ENCODE measurements at places on chromosomes 7 and 10.

GRCh38 chr7:121382473-121382872 lies 13.6 kb downstream of the FAM3C start:
- no peak for DNase-seq

DNA sequence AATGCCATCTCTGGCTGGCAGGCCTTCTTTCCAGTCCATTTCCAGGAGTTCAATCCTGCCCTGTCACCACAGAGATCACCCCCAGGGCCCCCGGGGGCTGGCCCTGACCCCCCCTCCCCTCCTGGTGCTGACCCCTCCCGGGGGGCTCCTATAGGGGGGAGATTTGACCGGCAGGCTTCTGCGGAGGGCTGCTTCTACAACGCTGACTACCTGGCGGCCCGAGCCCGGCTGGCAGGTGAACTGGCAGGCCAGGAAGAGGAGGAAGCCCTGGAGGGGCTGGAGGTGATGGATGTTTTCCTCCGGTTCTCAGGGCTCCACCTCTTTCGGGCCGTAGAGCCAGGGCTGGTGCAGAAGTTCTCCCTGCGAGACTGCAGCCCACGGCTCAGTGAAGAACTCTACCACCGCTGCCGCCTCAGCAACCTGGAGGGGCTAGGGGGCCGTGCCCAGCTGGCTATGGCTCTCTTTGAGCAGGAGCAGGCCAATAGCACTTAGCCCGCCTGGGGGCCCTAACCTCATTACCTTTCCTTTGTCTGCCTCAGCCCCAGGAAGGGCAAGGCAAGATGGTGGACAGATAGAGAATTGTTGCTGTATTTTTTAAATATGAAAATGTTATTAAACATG lies 6.0 kb downstream of the CHPF2 start:
- no peak for DNase-seq

GRCh38 chr10:11225935-11226334 lies 208.3 kb downstream of the CELF2 start:
- peak; percentile 62 for DNase-seq

- DNase-seq = no peak
Observed at GRCh38 chr7:55066524-55066923, 47.7 kb downstream of the EGFR start.

DNA sequence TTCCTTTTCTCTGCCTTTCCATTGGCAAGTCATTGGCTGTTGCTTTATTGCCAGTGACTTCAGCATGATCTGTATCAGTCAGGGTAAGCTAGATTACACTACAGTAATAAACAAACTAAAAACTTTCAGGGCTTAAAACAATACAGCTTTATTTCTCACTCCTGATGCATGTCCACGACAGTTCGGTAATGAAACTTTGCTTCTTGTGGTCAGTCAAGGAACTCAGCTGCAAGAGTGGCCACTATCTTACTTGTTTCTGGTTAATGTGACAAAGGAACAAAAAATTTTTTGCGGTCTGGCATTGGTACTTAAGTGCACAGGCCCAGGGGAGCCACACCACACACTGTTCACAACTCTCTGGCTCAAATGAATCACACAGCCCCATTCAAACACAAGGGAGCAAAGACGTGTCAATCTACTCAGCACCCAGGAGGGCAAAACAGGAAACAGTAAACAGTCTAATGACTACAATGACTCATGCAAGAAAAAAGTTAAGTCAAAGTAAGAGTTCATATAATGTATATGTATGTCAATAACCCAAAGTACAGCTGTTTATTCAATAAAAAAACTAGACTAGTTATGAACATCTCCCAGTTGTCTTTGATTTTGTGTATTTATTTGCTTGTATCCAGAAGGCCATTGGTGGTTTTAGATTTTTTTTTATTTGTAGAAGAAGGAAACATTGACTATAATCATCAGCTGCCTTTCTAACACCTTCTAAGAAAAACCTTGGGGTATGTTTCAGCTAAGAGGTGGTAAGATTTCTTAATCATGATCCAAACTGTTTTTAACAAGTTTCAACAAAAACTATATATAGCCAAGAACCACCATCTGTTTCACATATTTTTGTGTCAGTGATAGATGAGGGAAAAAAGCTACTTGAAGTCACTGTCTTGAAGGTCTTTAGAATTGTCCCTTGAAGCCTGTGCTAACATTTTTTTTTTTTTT lies 134.4 kb upstream of the FAM3C start:
- peak; percentile 26 for DNase-seq

DNA sequence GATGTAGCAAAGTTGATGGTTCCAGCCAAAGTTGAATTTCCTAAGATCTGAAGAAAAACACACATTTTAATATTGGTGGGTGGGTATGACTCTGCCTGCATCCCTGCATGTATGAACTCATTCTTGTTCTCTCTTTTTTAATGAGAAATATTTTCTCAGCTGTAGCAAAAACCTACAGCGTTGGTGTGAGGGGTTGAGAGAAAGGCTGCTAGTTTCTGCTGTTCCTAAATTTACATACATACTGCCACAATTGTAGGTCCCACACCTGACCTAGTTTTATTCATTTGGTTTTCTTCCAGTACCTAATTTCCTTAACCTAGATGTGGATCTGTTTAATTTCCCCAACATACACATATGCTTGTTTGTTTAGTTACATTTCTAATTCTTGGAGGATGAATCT lies 4.6 kb downstream of the AGFG2 start:
- DNase-seq = no peak

DNA sequence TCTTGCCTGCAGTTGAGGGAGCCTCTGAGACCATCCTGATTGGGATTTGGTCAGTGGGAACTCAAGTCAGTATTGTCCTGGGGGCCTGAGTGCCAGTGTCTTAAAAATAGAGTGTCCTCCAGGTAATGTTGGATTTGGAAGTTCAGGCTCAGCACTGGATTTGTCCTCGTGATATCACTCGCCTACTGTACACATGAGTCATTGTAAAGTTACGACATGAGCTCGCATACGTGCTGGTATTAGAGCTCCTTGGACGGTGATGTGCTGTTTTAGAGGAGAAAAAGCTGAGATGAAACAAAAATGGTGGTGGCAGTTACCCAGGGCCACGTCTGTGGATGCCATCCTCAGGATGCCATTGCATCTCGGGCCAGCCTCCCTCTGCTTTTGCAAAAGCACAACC lies 78.2 kb downstream of the MGMT start:
- DNase-seq = no peak

GRCh38 chr7:94374721-94375566 lies 19.8 kb upstream of the COL1A2 start:
- no peak for DNase-seq

- DNase-seq = no peak
Observed at GRCh38 chr10:48509974-48510692, 94.7 kb downstream of the ARHGAP22 start.

GRCh38 chr10:119667562-119668328 lies 16.6 kb downstream of the BAG3 start:
- no peak for DNase-seq

DNA sequence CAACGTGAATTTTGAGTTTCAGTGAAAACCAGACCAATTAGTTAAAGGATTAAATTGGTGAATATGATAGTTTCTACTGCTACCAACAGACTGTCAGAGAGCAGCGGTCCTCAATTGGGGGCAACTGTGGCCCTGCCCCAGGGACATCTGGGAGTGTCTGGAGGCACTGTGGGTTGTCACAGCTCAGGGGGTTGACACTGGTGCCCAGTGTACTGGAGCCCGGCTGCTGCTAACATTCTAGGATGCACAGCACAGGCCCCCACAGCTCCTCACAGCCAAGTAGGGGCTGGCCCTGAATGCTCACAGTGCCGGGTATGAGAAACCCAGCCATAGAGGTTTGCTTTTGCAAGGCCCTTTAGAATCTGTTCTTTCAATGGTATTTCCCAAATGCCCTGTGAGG lies 84.1 kb upstream of the CXCL12 start:
- no peak for DNase-seq

DNA sequence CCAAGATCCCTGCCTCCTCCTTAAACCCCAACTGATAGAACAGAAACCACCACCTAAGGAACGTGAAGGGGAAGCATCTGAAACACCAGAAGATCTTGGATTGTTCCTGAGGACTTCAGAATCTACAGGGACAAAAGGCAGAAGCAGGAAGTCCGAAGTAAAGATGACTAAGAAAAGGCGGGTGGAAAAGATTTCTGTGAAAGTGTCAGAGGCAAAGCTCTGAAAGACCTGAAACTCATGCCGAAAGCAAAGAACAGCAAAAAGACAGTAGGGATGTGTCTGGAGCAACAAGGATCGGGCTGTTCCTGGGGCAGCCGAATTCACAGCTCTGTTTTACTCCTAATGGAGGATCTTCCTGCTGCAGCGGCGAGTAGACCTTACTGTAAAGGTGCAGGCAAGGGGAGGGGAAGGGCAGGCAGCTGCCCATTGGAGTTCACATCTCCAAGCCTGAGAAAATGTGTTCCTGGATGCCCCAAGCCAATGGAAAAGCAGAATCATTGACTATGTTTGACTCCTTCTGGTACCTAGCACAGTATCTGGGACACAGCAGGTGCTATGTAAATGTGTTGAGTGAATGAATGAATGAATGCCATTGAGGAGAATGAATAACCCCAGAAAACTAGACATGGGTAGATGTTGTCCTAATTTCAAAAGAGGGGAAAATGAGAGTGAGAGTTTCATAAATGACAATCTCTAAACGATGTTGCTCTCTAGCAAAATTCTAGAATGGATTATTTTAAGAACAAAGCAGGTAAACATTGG lies 40.4 kb downstream of the PDIA4 start:
- no peak for DNase-seq

DNA sequence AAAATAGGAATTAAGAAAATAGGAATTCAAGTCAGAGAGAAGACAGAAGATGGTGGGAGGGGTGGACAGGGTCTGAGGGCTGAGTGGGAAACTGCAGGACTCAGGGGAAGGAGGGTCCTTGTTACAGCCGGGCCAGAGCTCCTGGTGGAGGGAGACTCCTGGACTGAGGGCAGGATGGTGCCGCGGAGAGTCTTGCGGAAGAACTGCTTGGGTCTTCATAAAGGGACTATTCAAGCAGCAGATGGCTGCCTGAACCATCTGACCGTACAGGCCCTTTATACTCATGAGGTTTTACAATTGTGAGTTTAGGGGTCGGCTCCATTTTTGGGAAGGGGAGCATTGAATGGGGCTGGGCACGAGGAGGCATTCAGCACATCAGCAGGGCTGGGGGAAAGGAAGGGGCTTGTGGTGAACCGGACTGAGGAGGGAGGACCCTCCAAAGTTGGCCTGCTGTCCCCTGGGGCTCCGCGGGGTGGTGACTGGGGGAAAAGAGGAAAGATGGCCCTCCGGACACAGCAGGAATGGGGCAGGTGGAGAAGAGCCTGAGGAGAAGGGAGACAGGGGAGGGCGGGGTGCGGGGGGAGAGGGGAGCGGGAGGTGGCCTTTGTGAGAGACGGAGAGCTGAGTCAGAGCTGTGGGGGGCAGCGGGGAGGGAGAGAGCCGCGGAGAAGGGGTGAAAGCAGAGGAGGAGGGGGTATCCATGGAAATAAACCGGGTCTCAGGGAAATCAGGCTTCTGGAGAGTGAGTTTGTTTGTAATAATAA lies 1.5 kb downstream of the FAM131B start:
- no peak for DNase-seq

DNA sequence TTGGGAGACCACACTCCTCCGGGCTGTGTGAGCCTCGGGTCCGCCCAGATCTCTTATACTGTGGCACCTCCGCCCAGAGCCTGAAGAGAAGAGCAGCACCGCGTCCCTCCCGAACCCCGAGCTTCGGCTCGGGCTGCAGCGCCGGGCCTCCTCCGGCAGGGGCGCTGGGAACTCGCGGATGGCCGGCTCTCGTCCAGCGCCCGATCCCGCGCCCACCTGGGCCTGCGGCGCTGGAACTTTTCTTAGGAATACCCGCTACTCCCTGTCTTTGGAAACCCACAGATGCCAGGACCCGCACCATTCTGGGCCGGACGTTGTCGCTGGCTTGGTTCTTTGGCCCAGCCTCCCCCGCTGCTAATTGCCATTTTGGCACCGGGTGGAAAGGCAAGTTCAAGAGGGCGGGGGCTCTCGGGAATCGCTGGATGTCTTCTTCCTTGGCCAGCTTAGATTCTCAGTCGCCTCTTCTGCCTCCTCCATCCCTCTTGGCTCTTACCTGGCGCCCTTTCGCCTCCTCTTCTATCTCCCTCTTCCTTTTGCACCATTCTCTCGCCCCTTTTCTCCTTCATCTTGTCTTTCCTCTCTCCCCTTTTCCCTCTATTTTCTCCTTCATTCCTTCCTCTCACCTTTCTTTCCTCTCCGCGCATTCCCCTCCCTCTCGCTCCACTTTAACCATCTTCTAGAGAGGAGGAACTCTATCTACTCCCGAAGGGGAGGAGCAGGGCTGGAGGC lies 2.1 kb upstream of the SORCS3 start:
- DNase-seq = no peak

- no peak for DNase-seq
Observed at GRCh38 chr10:120360571-120360970, 96.5 kb upstream of the PLPP4 start.

DNA sequence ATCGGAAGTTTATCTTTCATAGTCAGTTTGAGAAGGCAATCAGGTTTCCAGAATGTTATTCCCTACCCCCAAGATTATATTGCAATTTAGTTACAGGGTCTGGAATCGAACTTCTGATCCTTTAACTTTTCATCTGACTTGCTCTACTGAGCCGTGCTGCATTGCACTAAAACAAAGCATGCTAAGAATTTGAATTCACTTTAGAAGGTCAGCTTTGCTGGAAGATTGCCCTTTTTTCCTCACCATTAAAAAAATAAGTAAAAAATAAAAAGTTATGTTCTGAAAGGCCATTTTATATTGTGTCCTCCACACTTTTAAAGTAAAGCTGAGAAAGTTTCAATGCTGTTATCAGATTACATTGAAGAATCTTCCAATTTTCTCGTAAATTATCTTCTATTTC lies 388.8 kb upstream of the PHF14 start:
- no peak for DNase-seq

DNA sequence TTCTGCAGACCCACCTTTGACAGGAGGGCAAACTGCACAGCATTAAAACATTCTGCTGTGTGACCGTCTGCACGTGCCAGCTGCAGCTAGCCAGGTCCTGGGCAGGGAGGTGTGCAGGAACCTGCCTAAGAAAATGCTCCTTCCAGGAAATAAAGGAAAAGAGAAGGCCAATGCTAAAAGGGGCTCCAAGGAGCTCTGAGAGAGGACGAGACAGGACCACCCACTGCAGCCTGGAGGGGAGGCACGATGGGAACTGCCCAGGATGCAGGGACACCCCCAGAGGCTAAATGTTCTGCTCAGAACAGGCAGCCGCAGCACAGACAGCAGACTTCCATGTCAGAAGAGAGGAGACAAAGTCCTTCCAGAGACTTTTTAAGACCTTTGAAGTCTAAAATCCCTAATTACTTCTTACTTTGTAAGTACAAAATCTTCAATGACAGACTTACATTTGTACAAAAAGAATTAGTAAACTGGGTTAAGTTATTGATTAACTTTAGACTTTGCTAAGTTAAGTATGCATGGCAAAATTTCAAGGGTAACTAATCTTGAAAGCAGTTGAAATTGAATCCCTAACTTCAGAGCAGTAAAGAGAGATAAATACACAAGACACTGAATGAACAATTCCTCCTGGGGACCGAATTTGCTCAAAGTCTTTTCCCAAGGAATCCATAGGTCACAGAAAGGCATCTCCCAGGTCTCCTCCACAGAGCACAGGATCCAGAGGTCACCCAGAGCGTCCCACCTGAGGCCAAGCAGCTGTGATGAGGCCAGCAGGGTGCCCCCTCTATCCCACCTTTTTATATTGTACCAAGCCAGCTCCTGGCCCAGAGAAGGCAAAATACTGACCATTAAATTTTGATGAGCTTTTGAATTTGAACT lies 21.5 kb downstream of the HSPA12A start:
- DNase-seq = no peak
